ENCODE measurements at places on chromosomes 11 and 22. TPM values are rescaled to one million over a fixed set of nuclear protein-coding genes. Genes with fewer than 3 reads are reported as not detected.

The OR52N4 gene
- total RNA-seq, result not detected

The ARHGEF17 gene
- 34.0 TPM for total RNA-seq

The ALX4 gene
- total RNA-seq, result not detected

The RTL10 gene
- 26.2 TPM for total RNA-seq

The MIOX gene
- not detected for total RNA-seq

The LMO1 gene
- not detected for total RNA-seq

The HEPHL1 gene
- total RNA-seq, result not detected

The PRRG4 gene
- 0.09 TPM for total RNA-seq

The YPEL4 gene
- total RNA-seq, result 0.28 TPM

The NTM gene
- 1.4 TPM for total RNA-seq

The PRODH gene
- total RNA-seq, result under 0.01 TPM

The LUZP2 gene
- total RNA-seq, result 0.56 TPM

The MS4A15 gene
- total RNA-seq, result not detected

The CENPM gene
- 22.0 TPM for total RNA-seq

The MUC5B gene
- total RNA-seq, result not detected

The PLAAT4 gene
- total RNA-seq, result 2.9 TPM

The CRYBB3 gene
- total RNA-seq, result not detected

The CHRM1 gene
- not detected for total RNA-seq

The MCM5 gene
- total RNA-seq, result 32.3 TPM

The NLRP14 gene
- 0.09 TPM for total RNA-seq

The FIBIN gene
- total RNA-seq, result not detected

The UBTFL1 gene
- total RNA-seq, result not detected

The C11orf91 gene
- total RNA-seq, result 0.38 TPM

The OR51I1 gene
- total RNA-seq, result not detected

The CHST1 gene
- 19.0 TPM for total RNA-seq

The KCNK4 gene
- total RNA-seq, result not detected

The GPR83 gene
- 0.09 TPM for total RNA-seq

The ADORA2A gene
- 37.6 TPM for total RNA-seq

The DGCR6 gene
- total RNA-seq, result 0.90 TPM

The OR4C46 gene
- not detected for total RNA-seq

The TMPRSS6 gene
- not detected for total RNA-seq

The OTOG gene
- not detected for total RNA-seq

The SULT4A1 gene
- 0.09 TPM for total RNA-seq

The ZNF143 gene
- 35.8 TPM for total RNA-seq

The CDC42EP2 gene
- 19.1 TPM for total RNA-seq

The PATE2 gene
- 0.09 TPM for total RNA-seq

The APOBEC3B gene
- total RNA-seq, result 0.38 TPM

The CTSF gene
- total RNA-seq, result 26.3 TPM

The EI24 gene
- total RNA-seq, result 110 TPM

All from endothelial cell of coronary artery (primary cell).